Activated naive CD4-positive, alpha-beta T cell treated with anti-CD3 and anti-CD28 coated beads for 36 hours (primary cell): ENCODE measurements at places on chromosomes 5 and 9.

GRCh38 chr5:135934939-135935338, 19.8 kb downstream of the LECT2 start:
- no peak for DNase-seq

DNA sequence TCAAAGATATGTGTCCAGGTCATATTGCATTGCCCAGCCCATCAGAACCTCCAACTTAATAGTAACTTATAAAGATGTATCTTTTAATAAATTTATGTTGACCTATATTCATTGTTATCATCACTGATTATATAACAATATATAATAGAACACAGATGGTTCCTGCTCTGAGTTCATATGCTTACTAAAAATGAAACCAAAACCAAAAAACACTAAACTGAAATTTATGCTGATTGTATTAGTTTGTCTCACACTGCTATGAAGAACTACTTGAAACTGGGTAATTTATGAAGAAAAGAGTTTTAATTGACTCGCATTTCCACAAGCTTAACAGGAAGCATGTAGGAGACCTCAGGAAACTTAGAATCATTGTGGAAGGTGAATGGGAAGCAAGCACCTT, 462.5 kb upstream of the TYRP1 start:
- DNase-seq, result no peak

GRCh38 chr9:86751207-86751606, 196.1 kb downstream of the GAS1 start:
- no peak for DNase-seq

GRCh38 chr5:95823218-95823737, 752 bp upstream of the GLRX start:
- no peak for DNase-seq

GRCh38 chr9:113992994-113993393, 85.1 kb downstream of the AMBP start:
- no peak for DNase-seq

GRCh38 chr9:23798325-23798724, 27.7 kb downstream of the ELAVL2 start:
- no peak for DNase-seq

- DNase-seq, result no peak
These were observed 85.6 kb downstream of the DAB2IP start for GRCh38 chr9:121736934-121737462.

- DNase-seq, result no peak
These were observed 231.7 kb downstream of the FBXL7 start for GRCh38 chr5:15731699-15732098.

DNA sequence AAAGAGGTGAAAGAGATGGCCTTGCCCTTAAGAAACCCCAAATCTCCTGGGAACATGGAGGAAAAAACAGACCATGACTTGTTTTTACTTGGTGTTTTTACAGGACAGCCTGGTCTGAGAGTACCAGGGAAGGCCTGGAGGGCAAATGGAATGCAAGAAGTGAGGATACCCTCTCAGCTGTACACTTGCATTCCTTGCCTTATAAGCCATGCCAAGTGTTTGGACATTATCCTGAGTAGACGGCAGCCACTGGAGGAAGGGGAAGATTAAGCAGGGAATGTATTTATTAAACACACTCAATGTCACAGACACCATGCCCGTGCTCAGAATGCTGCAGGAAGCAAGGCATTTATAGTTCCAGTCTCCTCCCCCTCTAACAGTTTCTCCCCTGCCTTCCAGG, 581.4 kb downstream of the CDK5RAP2 start:
- no peak for DNase-seq

GRCh38 chr9:88980740-88981203, 10.5 kb upstream of the S1PR3 start:
- DNase-seq, result no peak

- no peak for DNase-seq
These were observed 41.2 kb upstream of the FLT4 start for GRCh38 chr5:180690562-180690961.

DNA sequence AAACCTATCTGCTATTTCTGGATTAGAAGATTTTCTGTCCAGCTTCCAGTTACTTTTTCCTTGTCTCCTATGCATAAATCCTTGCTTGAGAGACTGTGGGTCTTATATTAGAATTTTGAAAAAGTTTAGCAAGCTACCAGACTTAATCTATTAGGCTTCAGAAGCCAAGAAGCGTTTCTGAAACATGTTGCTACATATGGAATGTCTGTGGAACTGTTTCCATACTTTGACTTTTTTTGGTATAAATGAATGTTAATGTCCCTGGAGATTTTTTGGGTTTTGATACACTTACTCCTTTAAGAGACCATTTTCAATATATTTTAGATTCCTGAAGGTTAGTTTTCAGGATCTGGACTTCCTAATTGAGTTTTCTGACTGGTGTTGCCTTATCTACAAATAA, 191.4 kb upstream of the SGCD start:
- no peak for DNase-seq
